ENCODE measurements at places on chromosomes 7 and 10.

DNA sequence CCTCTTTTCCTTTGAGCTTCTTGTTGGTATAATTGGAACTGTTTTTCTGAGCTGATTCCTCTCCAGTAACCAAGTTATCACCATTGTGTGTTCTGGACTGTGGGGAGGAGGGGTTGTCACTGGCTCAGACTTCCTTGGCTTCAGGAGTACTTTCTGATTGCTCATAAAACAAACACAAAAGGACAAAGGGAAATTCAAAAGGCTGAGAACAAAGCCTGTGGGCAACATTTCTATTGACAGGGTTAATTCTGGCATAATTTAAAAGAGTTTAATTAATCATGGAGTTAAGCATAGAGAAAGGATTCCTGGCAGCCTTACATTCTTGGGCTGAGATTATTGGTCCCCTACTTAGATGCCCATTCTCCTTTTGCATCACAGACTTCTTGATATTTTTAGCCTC, 222.9 kb upstream of the KMT2E start:
- no peak for DNase-seq

DNA sequence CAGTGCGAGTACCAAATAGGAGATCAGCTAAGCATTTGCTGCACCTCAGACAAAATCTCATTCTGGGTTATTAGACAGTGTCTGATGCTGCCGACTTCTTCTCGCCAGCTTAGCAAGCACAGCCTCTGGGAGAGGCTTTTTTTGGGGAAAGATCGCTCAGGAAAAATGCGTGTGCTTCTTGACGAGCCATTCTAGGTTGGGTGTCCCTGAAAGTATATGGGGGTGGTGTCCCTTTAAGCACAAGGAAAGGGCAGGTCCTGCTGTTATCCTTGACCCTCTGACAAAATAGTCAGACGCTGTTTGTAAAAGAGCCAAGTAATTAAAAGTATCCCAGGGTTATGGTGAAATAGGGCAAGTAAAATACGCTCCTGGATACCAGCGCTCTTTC, 540.1 kb upstream of the FZD8 start:
- no peak for DNase-seq

- DNase-seq = no peak
Observed at GRCh38 chr7:43594020-43594419, 11.1 kb downstream of the STK17A start.

GRCh38 chr10:8300925-8301324, 246.4 kb downstream of the GATA3 start:
- DNase-seq = no peak

GRCh38 chr7:23242321-23242720, 4.3 kb upstream of the GPNMB start:
- DNase-seq = no peak

- DNase-seq = no peak
Observed at GRCh38 chr10:118116715-118117449, 70.1 kb upstream of the RAB11FIP2 start.

- DNase-seq = no peak
Observed at GRCh38 chr7:82665966-82666507, 222.5 kb upstream of the CACNA2D1 start.

DNA sequence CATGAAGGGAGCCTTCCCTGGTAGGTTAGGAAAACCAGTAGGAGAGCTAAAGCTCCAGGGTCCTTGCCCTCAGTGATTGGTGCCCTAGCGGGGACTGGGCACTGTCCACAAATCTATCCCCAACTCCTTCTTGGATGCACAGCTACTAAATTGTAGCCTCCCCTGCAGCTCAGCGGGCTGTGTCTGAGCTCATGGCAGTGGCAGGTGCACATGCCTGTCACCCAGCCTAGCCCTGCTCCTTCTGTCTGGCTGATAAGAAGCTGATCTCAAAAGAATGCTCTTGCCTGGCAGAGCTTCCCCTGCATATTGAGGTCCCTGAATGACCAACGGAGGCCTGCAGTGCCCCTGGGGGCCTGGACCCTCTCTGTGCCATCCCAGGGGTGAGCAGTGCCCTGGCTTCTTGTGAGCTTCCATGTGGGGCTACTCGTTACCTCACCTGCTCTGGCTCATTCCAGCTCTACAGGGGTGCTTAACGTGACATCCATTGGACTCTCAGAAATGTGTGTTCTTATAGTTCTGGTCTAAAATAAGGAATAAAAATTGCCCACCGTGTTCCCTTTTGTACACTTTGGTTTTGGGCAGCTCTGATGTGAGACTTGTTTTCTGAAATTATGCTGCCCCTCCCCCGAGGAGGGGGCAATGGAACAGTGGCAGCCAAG, 59.8 kb upstream of the ANTXRL start:
- DNase-seq = no peak

DNA sequence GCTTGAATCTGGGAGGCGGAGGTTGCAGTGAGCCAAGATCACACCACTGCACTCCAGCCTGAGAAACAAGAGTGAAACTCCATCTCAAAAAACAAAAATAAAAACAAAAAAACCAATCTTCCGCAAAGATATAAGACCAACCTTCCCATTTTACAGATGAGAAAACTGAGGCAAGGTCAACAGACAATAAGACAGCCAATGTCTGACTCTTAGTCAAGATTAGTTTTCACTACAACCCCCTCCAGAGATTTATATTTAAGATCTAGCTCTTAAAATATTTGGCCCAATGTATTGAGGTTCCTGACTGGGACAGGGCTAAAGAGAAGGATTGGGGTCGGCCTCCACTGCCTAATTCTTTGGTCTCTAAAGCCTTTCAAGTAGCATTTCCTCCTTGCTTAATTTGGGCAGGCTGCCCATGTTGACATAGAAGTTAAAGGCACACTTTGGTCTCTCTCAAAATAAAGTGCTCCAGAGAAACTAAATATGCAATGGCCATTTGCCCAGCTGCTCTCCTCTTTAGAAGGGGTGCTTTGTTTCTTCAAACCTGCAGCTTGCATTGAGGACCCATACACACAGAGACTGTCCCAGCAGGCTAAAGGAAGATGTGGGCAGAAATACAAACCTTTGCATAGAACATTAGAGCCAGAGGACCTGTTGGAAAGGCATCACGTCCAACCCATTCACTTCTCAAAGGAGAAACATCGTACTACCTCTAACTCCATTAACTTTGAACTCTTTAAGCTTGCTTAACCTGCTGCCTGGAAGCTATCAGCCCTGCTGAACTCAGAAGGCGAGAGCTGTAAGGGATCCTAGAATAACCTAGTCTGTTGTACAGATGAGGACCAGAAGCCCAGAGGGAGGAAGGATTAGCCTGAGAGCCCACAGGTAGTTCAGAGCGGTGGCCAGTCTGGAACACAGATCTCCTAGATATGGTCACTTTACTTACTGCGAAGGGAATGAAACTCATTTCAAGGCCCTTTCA, 3.9 kb downstream of the TECTB start:
- no peak for DNase-seq

- no peak for DNase-seq
Observed at GRCh38 chr7:151248346-151249033, at the start of gene SMARCD3. Gene SMARCD3, minus strand, starts transcription at chr7:151248694. Its CDS starts 132 bp downstream, at chr7:151248562.

DNA sequence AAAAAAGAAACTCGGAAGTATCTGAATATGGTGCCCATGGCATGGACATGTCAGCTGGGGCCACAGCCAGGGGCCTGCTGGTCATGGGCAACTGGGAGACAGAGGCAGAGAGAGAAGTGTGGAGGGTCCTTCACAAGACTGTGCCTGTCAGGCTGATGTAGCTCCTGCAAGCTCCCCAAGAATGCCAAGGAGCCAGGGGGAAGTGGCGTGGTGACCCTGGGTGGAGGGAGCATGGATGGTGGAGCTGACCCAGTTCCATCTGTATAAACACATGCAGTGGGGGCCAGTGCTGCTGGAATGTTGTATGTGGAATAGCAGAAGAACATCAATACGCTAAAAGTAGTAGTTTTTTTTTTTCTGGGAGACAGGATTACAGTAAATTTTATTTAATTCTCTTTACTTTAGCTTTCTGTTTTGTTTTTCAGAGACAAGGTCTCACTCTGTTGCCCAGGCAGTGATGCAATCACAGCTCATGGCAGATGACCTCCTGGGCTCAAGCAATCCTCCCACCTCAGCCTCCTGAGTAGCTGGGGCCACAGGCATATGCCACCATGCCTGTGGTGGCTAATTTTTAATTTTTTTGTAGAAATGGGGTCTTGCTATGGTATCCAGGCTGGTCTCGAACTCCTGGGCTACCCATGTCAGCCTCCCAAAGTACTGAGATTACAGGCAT, 10.5 kb upstream of the ZMIZ2 start:
- no peak for DNase-seq

- DNase-seq = no peak
Observed at GRCh38 chr10:132297526-132297925, 10.2 kb downstream of the STK32C start.

GRCh38 chr7:25553580-25554291, 325.4 kb upstream of the NPVF start:
- DNase-seq = no peak

DNA sequence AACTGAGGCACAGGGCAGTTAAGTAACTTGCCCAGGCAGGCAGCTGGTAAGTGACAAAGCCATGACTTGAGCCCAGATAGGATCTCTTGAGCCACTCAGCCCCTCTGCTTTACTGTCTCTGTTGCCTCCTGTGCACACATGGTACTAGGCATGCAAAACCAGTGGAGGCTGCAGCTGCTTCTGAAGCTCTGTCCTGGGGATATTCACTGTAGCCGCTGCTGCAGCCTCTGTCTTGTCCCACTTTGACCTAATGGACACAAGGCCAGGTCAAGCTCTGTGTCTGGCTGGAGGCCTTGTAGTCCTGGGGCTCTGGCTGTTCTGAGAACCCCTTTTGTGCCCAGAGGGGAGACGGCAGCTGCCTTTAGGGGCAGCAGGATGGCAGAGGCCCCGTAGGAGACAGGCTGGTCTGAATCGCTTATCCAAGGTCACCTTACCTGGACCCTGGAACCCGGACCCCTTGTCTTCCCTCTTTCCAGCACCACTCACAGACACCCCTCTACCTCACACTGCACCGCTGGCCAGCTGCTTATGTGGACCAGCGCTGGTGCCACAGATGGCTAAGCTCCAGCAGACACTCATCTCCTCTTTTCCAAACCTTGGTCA, 57.6 kb downstream of the TSPAN15 start:
- DNase-seq = no peak

DNA sequence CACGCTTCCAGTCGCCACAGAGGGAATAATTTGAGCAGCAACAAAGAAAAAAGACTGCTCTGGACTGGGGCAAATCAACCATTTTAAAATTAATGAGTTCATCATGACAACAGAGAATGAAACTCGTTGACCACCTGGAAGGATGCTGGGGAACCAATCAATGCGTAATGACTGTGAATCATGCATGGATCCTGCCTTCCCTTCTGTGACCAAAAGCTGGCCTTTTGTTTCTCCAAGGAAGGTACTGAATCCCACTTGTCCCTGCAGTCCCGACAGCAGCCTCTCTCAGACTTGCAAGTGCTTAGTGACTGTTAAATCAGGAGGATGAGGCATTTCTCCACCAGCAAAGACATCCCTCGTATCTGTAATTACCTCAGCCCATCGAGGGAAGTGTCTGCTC, 68.0 kb upstream of the TNS3 start:
- no peak for DNase-seq

GRCh38 chr10:113965683-113966082, 78.0 kb upstream of the ADRB1 start:
- DNase-seq = no peak

GRCh38 chr7:42739638-42740037, 172.2 kb downstream of the C7orf25 start:
- DNase-seq = no peak

GRCh38 chr7:42096681-42097561, 140.1 kb downstream of the GLI3 start:
- no peak for DNase-seq

DNA sequence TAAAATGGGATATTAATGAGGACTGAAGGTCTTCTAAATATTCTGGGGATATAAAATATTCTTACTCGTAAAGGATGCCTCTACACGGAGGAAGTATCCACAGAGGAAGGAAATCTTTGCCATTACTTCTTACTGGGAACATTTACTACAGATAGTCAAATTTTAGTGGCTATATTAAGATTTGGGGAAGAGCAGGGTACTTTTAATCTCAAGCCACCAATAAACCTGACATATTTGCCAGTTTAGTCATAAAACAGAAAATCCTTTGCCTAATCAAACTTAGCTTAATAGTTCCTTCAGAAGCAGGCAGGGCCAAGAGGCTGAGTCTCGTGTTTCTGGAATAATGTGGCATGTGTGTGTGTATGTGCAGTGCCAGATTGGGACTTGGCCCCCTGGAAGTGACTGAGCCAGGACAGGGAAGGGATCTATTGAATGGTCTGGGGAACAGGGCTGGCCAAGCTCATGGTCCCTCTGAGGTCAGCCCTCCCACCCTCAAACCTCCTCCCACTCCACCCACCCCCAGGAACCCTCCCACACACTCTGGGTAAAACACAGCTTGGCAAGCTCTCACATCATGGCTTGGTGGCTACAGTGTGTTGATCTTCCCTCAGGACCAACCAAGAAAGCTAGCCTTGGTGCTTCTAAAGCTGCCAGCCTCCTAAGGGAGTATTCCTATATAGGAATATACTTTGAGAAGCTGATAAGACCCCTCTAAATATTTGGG, 1.6 kb upstream of the PIK3CG start:
- DNase-seq = no peak

- DNase-seq = no peak
Observed at GRCh38 chr7:50664461-50664922, 99.3 kb upstream of the DDC start.

GRCh38 chr7:18702071-18702829, 206.7 kb downstream of the HDAC9 start:
- DNase-seq = no peak

DNA sequence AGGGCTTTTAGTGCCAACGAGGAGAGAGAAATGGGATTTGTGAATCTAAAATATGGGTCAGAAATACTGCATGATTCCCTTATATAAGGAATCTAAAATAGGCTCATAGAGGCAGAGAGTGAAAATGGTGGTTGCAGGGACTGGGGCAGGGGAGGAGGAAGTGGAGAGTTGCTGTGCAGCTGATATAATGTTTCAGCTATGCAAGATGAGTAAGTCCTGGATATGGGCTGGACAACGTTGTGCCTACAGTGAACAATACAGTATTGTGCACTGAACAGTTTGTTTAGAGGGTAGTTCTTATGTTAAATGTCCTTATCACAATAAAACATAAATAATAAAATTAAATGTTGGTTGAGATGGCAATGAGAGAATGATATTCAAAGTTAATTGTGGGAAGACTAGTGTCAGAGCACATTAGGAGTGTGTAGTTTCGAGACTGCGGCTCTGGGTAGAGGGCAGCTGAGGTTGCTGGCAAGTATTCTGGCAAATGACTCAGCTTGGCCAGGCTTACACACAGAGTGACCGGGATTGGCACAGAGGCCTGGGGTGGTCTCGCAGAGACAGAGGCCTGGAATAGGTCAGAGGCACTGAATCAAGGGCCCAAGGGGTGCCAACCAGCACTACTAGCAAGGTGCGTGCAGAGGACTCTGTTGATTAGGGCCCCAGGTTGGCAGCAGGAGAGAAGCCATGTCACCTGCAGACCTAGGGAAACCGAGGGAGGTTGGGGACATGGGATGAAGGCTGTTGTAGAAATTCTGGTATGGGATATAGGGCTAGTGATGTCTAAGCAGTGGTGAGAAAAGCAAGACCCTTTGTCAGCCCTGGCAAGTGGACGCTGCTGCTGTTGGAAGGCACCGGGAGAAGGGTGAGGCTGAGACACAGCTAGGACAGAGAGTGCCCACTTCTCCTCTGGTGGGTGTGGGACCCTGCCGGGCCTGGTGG, 2.8 kb upstream of the DEPP1 start:
- DNase-seq = no peak

- no peak for DNase-seq
Observed at GRCh38 chr10:93851169-93851568, 42.6 kb upstream of the SLC35G1 start.

GRCh38 chr10:75772153-75772887, 340.9 kb downstream of the LRMDA start:
- no peak for DNase-seq

- no peak for DNase-seq
Observed at GRCh38 chr7:98387131-98387530, 13.8 kb downstream of the BAIAP2L1 start.

Data from stimulated activated CD8-positive, alpha-beta memory T cell treated with anti-CD3 and anti-CD28 coated beads, Interleukin-4, amount 100 ng/mL, for 24 hours (primary cell).